Aorta (tissue), 5 donors: ENCODE measurements at places on chromosomes 2 and 18. TPM values are rescaled to one million over a fixed set of nuclear protein-coding genes. Genes with fewer than 3 reads are reported as not detected.
A peak's percentile ranks its signal among the peaks of the same experiment; 100 is the strongest.

Gene HMSD
- 0.16 TPM for total RNA-seq

Gene TUBB8B
- total RNA-seq, result not detected

Gene KCTD1
- total RNA-seq, result 13.2 TPM

Gene IL1R2
- 38.3 TPM for total RNA-seq

Gene DCDC2C
- 0.27 TPM for total RNA-seq

Gene TACR1
- 9.8 TPM for total RNA-seq

Gene ASB18
- total RNA-seq, result not detected

GRCh38 chr2:45009303-45009927, at the start of gene SIX2:
Gene SIX2, minus strand, starts transcription at chr2:45009452. Its CDS starts 342 bp downstream, at chr2:45009110.
- no peaks in the 10 kb centered on the region for H3K27me3 ChIP-seq
- H3K4me3 ChIP-seq, result peak within 1 kb of the TSS; percentile 65
- H3K27ac ChIP-seq, result peak within 1 kb of the TSS; percentile 18
- no peaks in the 10 kb centered on the region for H3K4me1 ChIP-seq
- no peaks in the 10 kb centered on the region for H3K36me3 ChIP-seq
- DNase-seq, result peak; percentile 94

GRCh38 chr18:79604913-79605880, 74.4 kb upstream of the CTDP1 start:
- no peak overlapping the region for H3K27ac ChIP-seq
- H3K36me3 ChIP-seq, result no peaks in the 10 kb centered on the region
- H3K4me1 ChIP-seq, result no peaks in the 10 kb centered on the region
- peak; percentile 34 for DNase-seq
- H3K4me3 ChIP-seq, result no peak overlapping the region
- no peaks in the 10 kb centered on the region for H3K27me3 ChIP-seq

- H3K4me3 ChIP-seq, result no peak overlapping the region
- no peaks in the 10 kb centered on the region for H3K27me3 ChIP-seq
- DNase-seq, result no peak
- no peaks in the 10 kb centered on the region for H3K4me1 ChIP-seq
Measured at GRCh38 chr18:52313213-52313612, 26.8 kb upstream of the DCC start.

GRCh38 chr2:23954325-23955014, 14.2 kb downstream of the UBXN2A start:
- H3K27me3 ChIP-seq, result no peaks in the 10 kb centered on the region
- H3K27ac ChIP-seq, result no peak overlapping the region
- DNase-seq, result no peak
- no peak overlapping the region for H3K4me3 ChIP-seq
- no peaks in the 10 kb centered on the region for H3K36me3 ChIP-seq

- no peak overlapping the region for H3K4me3 ChIP-seq
- no peaks in the 10 kb centered on the region for H3K4me1 ChIP-seq
- no peak overlapping the region for H3K27ac ChIP-seq
- H3K36me3 ChIP-seq, result no peaks in the 10 kb centered on the region
- DNase-seq, result no peak
Measured at GRCh38 chr18:8750954-8751415, 45.6 kb downstream of the MTCL1 start.

- DNase-seq, result no peak
- H3K4me3 ChIP-seq, result no peak overlapping the region
- no peaks in the 10 kb centered on the region for H3K27me3 ChIP-seq
- H3K27ac ChIP-seq, result no peak overlapping the region
- H3K36me3 ChIP-seq, result no peaks in the 10 kb centered on the region
- no peaks in the 10 kb centered on the region for H3K4me1 ChIP-seq
Measured at GRCh38 chr2:172997031-172997430, 78.6 kb upstream of the MAP3K20 start.

- no peaks in the 10 kb centered on the region for H3K27me3 ChIP-seq
- no peaks in the 10 kb centered on the region for H3K36me3 ChIP-seq
- no peak overlapping the region for H3K27ac ChIP-seq
Measured at GRCh38 chr18:49562481-49563129, 748 bp downstream of the LIPG start.

DNA sequence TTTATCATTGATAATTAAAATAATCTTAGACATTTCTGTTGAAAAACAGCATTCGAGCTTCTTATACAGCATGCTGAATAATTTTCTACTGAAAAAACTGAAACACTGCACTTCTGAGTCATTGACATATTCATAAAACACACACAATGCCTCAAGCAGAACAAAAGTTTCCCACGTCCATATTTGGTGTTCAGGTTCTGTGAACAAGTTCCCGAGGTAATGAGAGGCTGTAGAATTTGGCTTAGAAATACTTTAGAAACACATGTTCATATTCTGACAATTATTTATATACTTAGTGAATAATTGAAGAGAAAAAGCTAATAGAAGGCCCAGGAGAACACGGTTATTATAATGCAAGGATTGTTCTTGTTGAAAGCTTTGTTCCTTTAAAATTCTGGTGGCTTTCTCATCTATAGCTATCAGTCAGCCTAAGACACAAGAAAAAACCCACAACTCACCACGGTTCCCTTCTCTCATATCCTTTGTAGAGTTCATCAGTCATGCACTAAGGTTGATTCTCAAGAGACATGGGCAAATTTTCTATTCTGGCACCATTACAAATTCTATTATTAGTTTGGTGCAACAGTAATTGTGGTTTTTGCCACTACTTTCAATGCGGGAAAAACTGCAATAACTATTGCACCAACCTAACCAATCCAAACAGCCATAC, 194.4 kb downstream of the TMX3 start:
- H3K4me1 ChIP-seq, result no peaks in the 10 kb centered on the region
- DNase-seq, result no peak
- H3K27ac ChIP-seq, result no peak overlapping the region
- H3K4me3 ChIP-seq, result no peak overlapping the region
- H3K36me3 ChIP-seq, result no peaks in the 10 kb centered on the region

DNA sequence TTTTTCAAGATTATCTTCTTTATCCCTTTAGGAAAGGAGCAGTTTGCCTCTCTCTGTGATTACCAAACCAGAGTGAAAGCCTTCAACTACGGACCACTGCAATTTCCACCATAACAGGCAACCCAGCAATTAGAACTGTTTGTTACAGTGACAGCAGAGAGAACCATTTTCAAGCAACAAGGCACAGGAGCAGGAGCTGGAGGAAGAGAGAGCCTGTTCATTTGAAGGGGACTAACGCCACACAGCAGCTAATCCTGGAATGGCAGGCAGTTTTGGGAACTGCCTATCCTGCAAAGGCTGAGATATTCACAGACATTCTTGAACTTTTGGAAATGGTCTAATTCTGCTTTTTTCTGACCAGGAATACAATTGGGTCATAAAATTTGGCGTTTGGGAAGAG, 1541.9 kb upstream of the PIK3C3 start:
- H3K27ac ChIP-seq, result no peak overlapping the region
- H3K4me1 ChIP-seq, result no peaks in the 10 kb centered on the region
- no peak for DNase-seq

GRCh38 chr2:66565291-66565690, 130.4 kb downstream of the MEIS1 start:
- no peak overlapping the region for H3K27ac ChIP-seq
- no peaks in the 10 kb centered on the region for H3K36me3 ChIP-seq
- peaks cover 2% of the 10 kb centered on the region for H3K4me1 ChIP-seq
- no peak overlapping the region for H3K4me3 ChIP-seq
- H3K27me3 ChIP-seq, result no peaks in the 10 kb centered on the region

DNA sequence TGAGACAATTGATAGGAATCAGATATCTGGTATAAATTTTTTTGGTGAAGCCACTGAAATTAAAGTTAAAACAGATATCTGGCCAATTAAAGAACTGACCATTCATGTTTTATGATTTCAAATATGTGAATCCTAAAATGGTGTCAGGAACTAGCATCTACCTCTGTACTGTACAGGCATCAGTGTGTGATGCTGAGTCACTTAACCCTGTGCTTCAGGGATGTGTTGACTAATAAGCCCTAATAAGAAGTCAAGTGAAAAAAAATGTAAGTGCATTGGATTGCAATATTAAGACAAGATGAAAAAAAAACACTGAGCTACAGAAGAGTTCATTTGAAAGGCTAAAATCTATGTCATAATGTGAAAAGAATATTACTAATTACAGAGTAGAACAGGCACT, 9.1 kb upstream of the UNC80 start:
- no peaks in the 10 kb centered on the region for H3K27me3 ChIP-seq
- no peak for DNase-seq

DNA sequence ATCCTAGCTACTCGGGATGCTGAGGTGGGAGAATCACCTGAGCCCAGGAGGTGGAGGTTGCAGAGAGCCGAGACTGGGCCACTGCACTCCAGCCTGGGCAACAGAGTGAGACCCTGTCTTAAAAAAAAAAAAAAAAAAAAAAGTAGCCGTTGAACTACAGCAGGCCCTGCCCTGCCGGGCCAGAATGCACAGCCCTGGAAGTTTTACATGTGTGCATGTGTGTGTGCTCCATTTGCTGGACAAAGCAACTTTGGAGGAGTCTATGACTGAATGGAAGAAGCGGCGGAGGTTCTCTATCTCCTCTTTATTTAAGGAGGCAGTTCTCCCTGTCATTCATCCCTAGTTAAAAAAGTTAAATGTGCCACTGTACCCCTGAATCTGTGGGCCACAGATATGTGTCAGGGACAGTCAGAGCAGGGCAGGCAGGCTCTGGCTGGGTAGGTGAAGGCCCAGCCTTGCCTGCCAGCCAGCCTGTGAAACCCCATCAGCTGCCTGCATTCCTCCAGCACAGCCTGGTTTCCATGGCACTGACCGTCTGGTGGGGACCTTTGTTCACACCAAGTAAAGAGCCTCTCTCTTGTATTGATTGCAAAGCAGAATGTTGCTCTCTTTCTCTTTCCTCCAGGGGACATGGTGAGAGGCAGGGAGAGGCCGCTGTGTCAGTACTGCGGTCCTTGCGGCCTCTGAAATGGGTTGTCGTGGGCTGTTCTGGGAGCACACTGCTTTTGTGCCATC, 10.9 kb downstream of the LIPG start:
- no peak overlapping the region for H3K27ac ChIP-seq
- no peak for DNase-seq
- no peaks in the 10 kb centered on the region for H3K27me3 ChIP-seq
- no peaks in the 10 kb centered on the region for H3K36me3 ChIP-seq

- H3K27me3 ChIP-seq, result no peaks in the 10 kb centered on the region
- no peak overlapping the region for H3K27ac ChIP-seq
- no peaks in the 10 kb centered on the region for H3K4me1 ChIP-seq
- no peak for DNase-seq
- no peaks in the 10 kb centered on the region for H3K36me3 ChIP-seq
Measured at GRCh38 chr18:49019446-49020045, 68.8 kb upstream of the SMAD7 start.

GRCh38 chr2:105714141-105714540, 30.6 kb upstream of the NCK2 start:
- H3K27me3 ChIP-seq, result no peaks in the 10 kb centered on the region
- peaks cover 2% of the 10 kb centered on the region for H3K36me3 ChIP-seq
- H3K27ac ChIP-seq, result no peak overlapping the region
- no peak overlapping the region for H3K4me3 ChIP-seq
- DNase-seq, result no peak

GRCh38 chr2:184444217-184444616, 154.1 kb upstream of the ZNF804A start:
- no peak for DNase-seq
- H3K27me3 ChIP-seq, result no peaks in the 10 kb centered on the region
- no peaks in the 10 kb centered on the region for H3K4me1 ChIP-seq
- no peak overlapping the region for H3K27ac ChIP-seq
- no peak overlapping the region for H3K4me3 ChIP-seq

DNA sequence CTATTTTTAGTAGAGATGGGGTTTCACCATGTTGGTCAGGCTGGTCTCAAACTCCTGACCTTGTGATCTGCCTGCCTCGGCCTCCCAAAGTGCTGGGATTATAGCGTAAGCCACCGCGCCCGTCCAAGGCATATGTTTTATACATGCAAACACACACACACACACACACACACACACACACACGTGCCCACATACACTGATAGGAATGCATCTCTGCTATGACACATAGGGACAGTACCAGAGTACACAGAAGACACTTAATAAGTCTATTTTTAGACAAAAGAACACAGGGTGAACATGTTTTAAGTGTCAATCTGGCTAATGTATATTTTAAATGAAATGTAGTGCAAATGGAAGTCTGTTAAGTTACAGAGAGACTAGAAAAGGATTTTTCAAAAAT, 10.7 kb upstream of the RNF103 start:
- no peak overlapping the region for H3K4me3 ChIP-seq
- DNase-seq, result no peak
- H3K36me3 ChIP-seq, result no peaks in the 10 kb centered on the region
